ENCODE measurements at places on chromosomes 11 and 22.

DNA sequence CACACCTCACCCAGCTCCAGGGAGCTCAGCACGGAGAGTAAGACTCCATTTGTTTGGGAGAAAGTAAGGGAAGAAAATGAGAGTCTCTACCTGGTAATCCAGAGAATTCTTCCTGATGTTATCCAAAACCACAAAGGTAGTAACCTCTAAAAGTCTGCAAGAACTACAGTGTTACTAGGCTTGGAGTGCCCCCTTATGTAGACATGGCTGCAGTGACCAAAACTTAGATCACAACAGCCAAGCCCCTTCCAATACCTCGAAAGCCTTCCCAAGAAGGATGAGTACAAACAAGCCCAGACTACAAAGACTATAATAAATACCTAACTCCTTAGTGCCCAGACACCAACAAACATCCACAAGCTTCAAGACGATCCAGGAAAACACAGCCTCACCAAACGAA, 4.9 kb downstream of the UBE2L6 start:
- DNase-seq: no peak

DNA sequence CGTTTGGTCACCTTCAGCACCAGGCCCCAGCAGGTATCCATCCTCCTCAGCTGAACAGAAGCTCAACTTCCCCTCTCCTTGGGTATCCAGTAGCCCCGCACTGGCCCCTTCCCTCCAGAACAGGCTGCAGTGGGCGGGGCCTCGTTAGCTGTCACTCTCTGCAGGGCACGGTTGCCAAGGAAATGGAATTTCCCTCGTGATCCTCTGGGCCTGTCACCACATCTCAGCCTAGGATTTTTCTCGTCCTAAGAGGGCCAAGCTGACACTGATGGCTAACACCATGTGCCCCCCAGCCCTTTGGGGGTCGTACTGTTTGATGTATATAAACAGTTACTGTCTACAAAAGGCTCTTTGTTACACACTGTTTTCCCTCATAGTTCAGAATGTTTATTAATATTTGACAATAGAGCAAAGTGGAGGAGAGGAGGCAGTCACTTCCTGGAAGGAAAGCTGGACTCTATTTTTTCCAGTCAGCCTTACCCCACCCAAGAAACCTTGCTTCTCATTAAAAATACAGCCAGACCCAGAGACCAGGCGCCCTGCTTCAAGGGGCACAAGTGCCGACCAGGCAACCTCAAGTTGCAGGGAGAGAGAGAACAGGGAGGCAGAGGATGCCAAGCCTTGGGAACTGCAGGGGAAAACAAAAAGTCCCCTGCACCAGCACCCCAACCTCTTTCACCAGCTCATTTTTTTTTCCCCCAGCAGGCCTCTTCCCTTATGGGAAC, 44.5 kb downstream of the FEZ1 start:
- DNase-seq: no peak

DNA sequence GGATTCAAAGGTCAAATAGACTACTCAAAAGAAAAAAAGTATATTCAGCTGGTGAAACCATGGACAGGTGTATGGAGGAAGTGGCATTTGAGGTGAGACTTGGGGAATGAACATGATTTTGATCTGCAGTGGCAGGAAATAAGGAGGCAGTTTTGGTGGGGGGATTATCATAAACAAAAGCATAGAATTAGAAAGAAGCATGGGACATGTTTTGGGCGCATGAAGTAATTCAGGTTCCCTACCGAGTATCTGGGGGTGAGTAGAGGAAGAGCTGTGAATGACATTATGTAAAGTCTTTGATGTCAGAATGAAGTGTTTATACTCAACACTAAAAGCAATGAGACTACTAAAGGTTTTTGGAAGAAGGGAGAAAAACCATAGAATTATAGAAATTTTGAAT, 3.1 kb downstream of the CLMP start:
- DNase-seq: no peak

DNA sequence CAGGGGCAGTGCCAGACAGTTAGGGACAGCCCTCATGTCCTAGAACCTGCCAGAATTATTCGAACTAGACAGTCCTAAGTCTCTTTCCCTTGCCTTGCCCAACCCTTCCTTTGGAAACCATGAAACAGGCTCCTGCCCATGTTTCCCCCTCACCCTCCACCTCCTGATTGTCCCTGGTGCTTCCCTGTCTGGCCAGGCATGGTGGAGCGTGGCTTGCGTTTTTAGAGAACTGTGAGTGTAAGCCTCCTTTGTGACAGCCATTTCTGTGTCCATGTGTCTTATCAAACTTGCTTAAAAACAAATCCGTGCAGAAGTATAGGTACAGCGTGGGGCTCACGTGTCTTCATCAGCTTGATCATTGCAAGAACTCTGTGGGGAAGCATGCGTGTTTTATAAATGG, 54.9 kb downstream of the MPPED1 start:
- DNase-seq: no peak

GRCh38 chr11:45485070-45485707, 180.2 kb downstream of the CHST1 start:
- DNase-seq: no peak

GRCh38 chr11:8932564-8933180, at the start of gene C11orf16:
TSS of gene C11orf16 (minus strand) at chr11:8932947. CDS start at chr11:8932308, 639 bp downstream.
- no peak for DNase-seq

GRCh38 chr11:3087373-3087772, 30.1 kb upstream of the CARS1 start:
- DNase-seq: no peak

DNA sequence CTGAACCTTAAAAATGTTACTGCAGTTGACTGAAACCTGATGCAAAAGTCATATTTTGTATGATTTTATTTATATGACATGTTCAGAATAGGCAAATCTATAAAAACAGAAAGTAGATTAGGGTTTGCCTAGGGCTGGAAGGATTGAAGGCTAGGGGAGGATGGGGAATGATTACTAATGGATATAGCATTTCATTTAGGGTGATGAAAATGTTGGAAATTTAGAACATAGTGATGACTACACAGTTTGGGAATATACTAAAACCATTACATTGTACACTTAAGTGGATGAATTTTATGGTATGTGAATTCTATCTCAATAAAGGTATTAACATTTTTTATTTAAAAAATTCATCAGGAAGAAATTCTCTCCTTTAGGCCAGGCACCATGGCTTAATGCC, 22.9 kb upstream of the PAFAH1B2 start:
- DNase-seq: no peak

- no peak for DNase-seq
Measured at GRCh38 chr11:8674859-8675258, 7.6 kb downstream of the TRIM66 start.

DNA sequence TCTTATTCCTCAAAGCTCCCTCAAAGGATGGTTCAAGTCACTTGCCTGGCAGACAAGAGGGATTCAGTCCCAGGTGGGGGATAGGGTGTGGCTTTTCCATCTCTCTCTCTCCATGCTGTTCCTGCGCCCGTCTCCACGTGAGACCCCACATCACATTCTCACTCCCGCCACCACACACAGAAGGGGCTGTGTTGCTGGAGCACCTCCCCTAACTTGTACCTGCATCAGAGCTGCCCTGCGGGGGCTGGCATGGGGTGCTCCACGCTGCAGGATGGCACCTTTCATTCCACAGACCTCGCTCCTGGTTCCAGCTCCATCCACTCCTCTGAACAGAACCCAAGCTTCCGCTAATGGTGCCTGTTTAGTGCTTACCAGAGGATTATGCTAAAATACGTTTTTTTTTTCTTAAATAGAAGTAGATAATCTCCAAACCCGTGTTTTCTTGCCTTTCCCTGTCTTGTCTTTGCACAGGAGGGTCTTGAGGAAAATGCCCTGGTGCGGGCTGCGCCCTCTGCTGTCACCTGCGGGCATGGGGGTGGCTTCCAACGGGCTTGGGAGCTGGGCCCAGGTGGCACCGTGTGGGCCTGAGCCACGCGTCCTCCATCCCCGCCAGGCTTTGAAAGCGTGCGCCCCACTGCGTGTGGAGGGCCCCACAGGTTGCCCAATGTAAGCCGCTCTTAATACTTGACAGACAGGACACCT, 985.6 kb downstream of the BRD1 start:
- no peak for DNase-seq

GRCh38 chr11:8070417-8071115, 10.4 kb upstream of the TUB start:
- peak; percentile 27 for DNase-seq

DNA sequence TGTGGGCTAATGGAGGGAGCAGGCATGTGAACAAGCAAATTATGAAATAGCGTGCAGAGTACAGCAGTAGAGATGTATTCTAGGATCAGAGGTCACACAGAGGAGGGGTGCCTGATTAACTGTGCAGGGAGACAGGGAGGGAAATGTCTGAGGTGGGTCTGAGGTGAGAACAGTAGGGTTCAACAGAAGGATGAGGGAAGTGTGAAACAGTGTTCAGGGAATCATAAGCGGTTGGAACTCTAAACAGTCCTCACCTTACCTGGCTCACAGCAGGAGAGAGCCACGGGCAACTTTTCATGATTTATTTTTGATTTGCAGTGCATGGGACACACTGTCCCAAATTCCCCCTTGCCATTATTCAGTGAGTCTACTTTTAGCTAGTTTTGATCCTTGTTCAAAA, 90.5 kb downstream of the PIWIL4 start:
- DNase-seq: no peak

DNA sequence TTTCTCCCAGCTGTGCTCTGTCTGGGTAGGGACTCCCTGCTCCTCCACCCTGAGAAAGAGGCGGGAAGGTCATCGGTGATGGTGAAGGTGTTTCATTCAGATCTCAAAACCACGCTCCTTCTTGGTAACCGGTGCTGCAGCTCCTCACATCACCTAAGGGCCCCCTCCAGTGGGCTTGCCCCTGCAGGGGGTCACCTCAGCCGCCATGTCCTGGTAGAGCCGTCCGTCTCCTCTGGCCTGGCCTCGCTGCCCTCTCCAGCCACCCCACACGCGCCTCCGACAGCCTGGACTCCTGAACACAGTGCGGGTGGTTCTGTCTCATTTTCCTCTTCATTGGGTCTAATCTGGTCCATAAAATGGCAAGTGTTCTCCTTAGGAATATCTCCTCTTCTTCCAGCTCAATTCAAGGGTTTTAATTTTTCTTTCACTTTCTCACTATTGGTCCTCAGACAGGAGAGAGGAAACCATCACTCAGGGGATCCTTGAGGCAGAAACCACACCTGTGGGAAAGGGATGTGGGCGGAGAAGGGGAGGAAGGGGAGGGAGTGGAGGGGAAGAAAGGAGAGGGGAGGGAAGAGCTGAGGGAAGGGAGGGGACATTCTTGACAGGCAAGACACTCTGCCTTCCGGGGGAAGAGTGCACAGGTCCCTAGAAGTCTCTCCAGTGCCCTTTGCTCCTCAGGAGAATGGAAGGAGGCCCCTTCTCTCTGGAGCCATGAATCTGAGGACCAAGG, 1338.4 kb downstream of the TBC1D22A start:
- no peak for DNase-seq

DNA sequence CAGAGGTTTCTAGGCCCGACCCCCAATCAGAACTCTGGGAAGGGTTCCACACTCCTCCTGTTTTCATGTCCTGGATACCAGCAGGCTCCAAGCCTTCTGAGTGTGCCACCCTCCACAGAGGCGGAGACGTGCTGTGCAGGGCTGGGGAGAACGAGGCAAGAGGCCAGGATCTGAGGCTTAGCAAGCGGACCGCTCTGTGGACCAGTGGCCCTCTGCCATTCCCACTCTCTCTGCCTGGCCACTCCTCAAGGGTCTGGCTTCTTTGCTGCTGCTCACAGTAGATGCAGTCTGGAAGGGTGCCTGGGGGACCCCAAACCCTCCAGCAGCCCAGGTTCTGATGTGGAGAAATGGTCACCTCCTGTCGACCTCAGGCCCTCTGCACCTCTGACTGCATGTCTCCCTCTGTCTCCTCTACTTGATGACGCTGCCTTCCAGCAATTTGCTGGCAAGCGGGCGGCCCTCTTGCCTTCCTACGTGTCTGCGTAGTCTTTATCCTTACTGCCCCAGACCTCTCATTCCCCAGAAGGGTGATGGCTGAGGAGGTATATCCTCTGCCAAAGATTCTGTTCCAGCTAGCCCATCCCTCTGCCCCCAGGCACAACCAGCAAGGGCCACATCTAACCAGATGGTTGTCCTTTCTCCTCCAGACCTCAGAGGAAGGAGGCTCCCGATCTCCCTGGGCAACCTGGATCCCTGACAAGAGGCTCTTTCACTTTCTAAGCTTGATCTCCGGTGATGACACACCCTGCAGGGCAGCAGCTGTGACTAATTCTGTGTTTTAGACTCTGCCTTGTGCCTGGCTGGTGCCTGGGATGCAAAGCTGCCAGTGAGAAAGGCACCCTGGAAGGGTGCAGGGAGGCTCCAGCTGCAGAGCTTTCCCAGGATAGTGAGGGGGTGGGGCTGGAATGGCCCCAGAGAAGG, 87.3 kb downstream of the NAT10 start:
- peak; percentile 33 for DNase-seq

- no peak for DNase-seq
Measured at GRCh38 chr11:123775715-123776549, 21.6 kb upstream of the OR6X1 start.

- no peak for DNase-seq
Measured at GRCh38 chr11:31069447-31070205, 299.9 kb downstream of the DCDC1 start.

DNA sequence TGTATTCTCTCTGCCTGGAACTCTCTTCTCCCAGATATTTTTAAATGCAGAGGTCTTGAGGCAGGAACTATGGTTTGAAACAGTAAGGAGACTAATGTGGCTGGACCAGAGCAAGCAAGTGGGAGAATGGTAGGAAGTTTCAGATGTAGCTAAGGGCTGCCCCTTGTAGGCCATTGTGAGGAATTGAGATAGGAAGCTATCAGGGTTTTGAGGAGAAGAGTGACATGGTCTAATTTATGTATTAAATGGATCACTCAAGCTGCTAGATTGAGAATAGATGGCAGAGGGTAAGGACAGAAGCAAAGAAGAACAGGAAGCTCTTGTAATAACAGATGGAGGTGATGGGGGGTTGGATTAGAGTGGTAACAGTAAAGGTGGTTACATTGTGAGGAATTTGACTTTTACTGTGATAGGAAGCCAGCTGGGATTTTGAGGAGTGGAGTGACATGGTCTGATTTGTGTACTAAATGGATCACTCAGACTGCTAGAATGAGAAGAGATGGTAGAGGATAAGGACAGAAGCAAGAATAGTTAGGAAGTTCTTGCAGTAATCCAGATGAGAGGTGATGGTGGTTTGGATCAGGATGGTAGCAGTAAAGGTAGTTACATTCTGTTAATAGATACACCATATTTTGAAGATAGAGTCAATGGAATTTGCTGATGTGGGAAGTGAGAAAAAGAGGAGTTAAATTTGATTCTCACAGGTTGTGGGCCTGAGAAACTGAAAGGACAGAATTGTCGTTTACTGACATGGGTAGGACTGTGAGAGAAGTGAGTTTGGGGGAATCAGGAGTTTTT, 63.0 kb downstream of the HIPK3 start:
- DNase-seq: no peak

- no peak for DNase-seq
Measured at GRCh38 chr11:10725114-10725906, 25.7 kb upstream of the CTR9 start.

GRCh38 chr11:116219171-116219635, 553.6 kb downstream of the BUD13 start:
- no peak for DNase-seq

- DNase-seq: no peak
Measured at GRCh38 chr22:17780116-17780740, 6.0 kb upstream of the BID start.

- no peak for DNase-seq
Measured at GRCh38 chr11:130947481-130947880, 31.2 kb upstream of the SNX19 start.

Measured in SW 1271 (cell line).